ENCODE measurements at places on chromosomes 7 and 10.

DNA sequence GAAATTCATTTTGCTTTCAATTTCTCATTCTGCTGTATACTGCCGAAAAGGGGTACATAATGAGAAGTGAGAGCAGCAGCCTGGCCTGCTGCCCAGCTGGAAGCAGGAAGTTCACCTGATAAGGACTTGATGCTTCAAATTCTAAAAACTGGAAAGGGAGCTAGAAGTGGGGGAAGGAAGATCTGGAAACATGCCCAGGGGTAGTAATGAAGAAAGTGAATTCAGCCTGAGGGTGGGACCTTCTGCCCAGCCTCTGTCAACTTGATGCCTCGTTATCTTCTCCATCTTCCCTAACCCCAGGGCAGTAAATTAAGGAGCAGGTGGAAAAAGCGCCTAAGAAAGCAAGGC is 69.4 kb downstream of the ARMH3 start:
- DNase-seq: no peak

DNA sequence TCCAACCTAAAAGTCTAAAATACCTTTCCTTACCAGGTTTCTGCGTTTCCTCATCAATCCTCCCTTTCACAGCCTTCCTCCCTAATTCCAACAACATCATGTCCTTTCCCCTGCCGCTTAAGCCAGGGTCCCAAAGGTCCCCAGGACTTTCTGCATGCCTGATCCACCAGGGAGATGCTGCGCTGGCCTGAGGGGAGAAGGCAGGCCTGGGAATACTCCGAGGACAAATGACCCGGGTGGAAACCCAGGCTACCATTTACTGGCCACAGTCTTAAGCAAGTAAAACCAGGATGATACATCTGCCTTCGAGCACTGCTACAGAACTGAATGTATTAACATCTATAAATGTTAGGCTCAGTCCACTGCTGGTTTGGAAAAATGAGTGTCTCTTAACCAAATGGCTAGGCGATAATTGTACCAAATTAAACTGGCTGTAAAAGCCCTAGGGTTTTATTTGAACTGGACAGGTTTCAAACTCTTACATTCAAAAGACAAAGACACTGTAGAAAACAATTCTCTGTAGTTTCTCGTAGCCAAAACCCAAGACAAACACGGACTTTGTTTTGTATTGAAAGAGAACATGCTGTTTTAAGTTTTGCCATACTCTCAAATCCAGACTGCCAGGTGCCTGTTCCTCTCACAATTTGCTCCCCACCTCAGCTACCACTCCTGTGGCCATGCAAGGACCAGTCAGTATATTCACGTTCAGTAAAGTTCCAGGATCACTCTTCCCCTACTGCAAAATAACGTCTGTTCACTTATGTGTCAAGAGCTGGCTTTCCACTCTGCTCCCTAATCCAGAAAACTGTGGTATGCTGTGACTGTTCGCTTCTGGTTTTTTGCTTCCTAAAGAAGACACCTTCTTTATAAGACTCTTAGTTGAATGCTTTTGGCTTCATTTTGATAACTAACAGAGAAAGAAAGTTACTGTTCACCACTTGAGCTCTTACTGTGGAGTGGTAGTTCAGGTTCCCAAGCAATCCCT is 145.7 kb downstream of the RNF216 start:
- no peak for DNase-seq

DNA sequence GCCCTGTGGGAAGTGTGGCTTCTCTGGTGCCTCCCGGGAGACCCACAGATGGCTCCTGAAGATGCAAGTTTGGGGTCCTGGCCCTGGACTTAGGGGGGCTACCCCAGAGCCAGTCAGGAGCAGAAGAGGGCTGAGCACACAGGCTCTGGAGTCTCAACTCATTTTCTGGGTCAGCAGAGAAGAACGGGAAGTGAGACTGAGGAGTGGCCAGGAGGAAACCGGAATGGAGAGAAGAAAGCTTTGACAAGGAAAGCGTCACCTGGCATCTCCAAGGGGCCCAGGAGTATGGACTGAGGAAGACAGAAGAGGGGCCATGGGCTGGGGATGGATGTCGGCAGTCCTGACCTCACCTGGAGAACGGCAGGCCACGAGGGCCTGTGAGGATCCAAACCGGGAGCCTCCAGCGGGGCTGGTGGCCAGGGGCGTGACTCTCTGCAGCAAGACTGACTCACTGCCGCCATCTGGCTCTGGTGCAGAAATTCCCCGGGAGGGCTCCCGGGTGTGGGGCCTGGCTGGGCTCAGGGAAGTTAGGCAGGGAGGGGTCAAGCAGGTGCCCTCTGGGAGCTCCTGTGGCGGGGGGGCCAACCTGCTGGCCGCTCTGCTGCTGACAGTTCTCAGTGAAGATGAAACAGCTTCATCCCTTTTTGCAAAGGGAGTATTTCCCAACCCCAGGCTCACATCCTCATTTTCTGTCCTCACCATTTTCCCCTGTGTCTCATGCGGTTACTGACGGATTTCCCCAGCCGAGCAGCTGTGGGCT is 23.6 kb downstream of the DAGLB start:
- DNase-seq: no peak

GRCh38 chr7:2299870-2300512 is 14.2 kb downstream of the SNX8 start:
- DNase-seq: no peak

- DNase-seq: no peak
Observed at GRCh38 chr7:110373859-110374258, 717.1 kb upstream of the LRRN3 start.

DNA sequence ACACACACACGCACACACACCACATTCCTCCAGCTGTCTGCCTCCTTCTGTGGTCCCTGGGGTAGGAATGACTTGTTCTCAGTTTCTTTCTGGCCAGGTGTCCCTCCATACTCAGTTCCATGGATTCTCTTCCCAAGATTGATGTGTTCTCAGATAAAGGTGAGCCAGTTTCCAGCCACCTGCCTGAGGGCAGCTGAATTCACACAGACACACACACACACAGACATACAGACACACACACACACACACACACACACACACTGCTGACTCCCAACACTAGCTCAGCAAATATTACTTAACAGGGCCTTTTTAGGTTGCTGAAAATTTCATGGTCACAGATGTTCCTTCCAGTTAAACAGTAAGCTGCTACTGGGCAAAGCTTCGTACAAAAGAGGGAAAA is 45.4 kb upstream of the GDF10 start:
- no peak for DNase-seq

DNA sequence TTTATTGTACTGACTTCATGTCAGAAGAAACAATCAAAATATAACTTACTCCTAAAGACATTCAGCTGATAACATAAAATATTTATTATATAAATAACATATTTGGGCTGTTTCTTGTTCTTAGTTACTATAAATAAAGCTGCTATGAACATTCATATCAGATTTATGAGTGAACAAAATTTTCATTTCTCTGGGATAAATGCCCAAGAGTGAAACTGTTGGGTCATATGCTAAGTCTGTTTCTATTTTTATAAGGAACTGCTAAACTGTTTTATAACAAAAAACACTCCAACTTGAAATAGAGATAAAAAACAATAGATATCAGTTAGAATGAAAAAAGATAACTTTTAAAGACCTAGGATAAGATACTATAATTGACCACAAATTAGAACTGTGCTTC is 26.5 kb upstream of the CC2D2B start:
- DNase-seq: no peak

Measured in pulmonary artery endothelial cell (primary cell).